ENCODE measurements at places on chromosomes 2 and 18.
A peak's percentile ranks its signal among the peaks of the same experiment; 100 is the strongest.

DNA sequence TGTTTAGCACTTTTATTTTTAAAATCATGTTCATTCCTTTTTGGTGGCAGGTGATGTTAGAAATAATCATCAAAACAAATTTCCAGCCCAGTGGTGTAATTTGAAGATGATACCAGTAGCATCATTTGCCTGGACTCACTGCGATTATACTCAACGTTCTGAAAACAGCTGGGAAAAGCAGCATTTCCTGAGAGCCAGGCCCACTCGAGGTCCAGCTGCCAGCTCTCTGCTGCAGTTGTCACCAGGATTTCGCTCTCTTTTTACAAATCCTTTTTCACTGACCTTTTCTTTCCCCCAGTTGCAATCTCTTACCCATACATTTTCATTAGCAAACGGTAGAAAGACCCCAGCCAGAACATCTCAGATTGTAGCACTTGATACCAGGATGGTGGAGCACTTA, 110.6 kb upstream of the LYPD1 start:
- DNase-seq, result no peak

GRCh38 chr2:21229302-21229701, 105.5 kb downstream of the TDRD15 start:
- DNase-seq, result no peak

DNA sequence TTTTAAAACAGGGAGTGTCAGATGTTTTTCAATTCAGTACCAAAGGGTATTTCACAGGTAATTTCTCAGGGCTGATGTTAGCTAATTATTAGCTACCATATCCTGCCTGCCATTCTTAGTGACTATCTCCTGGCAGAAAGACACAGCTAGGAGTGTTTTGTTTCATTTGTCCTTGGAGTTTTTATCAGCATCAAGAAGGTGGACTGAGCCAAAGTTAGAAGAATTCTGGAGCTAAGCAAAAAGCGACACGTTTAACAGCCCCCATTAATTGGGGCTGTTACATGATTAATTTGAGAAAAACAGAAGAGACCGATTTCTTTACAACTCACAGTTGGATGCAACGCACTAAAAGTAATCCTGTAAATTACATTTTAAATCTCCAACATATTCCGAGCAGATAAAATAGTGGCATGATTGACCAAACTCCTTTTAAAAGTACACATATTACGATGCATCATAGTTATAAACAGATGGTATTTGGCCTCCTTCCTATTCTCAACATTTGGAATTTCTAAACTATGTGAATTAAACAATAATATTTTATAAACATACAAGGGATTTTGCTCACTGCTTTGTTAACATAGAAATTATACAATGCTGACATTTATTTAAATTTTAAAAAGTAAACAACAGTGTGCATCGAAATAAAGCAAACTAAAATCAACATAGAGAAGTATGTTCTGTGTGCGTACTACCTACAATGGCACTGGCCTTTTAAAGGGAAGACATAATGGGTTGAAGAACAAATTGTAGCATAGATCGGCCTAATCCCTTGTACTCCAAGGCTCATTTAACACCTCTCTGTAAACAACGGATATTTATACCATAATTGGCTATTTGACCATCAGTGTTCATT, 585.1 kb downstream of the ZEB2 start:
- no peak for DNase-seq

GRCh38 chr2:95352310-95353054, 50.0 kb upstream of the FAHD2A start:
- DNase-seq, result no peak

GRCh38 chr2:131035112-131035825, 58.0 kb downstream of the FAM168B start:
- no peak for DNase-seq

DNA sequence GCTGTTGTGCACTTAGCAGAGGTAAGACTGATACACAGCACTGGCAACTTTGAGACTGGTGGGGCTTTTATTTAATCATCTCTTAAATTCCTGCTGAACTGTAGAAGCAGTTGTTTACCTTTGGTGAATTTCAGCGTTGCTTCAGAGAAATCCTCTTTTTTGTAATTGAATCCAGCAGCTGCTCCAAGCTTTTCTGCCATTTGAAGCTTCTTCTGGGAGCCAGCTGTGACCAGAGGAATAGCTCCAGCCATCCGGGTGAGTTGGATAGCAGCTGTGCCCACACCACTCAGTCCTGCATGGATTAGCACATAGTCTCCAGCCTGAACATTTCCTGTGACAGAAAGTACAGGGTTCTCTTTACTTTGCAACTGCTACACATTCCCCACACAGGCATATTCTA, 3.9 kb downstream of the TP53I3 start:
- DNase-seq, result no peak

- DNase-seq, result peak; percentile 17
These were observed at the start of gene CCDC178 for GRCh38 chr18:33440060-33441043. Gene CCDC178 (minus strand): TSS chr18:33440721. CDS start chr18:33412088, 28,633 bp downstream.

- no peak for DNase-seq
These were observed 24.7 kb upstream of the ALLC start for GRCh38 chr2:3633089-3633981.

GRCh38 chr2:70440621-70441020, 113.0 kb downstream of the TGFA start:
- DNase-seq, result no peak

- DNase-seq, result no peak
These were observed 2005.9 kb upstream of the CELF4 start for GRCh38 chr18:39571511-39571910.

- DNase-seq, result no peak
These were observed 118.4 kb downstream of the ARL4C start for GRCh38 chr2:234378440-234378839.

- DNase-seq, result no peak
These were observed at the start of gene TEKT4 for GRCh38 chr2:94871226-94872087. Gene TEKT4 (plus strand): TSS chr2:94871430. CDS start chr2:94871580, 150 bp downstream.

DNA sequence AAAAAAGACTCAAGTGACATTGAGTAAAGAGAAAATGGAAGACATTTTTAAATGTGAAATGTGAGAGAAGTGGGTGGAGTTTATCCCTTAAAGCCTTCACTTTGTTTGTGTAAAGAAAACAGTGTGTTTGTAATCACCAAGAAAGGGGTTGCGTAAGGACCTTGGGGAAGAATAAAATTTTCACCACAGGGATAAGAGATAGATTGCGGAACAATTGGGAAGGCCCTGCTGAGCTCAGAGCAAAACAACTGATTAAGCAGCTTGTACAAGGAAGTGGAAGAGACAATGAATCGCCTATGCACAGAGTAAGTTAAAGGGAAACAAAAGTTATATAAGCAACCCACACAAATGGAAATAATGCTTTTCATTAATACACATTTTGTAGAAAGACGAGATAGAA, 327.7 kb downstream of the RAD51AP2 start:
- DNase-seq, result no peak

Data from midbrain (tissue), 1 donor.